Left forelimb (tissue), 1 donor: ENCODE measurements at places on chromosomes 3 and 15.

DNA sequence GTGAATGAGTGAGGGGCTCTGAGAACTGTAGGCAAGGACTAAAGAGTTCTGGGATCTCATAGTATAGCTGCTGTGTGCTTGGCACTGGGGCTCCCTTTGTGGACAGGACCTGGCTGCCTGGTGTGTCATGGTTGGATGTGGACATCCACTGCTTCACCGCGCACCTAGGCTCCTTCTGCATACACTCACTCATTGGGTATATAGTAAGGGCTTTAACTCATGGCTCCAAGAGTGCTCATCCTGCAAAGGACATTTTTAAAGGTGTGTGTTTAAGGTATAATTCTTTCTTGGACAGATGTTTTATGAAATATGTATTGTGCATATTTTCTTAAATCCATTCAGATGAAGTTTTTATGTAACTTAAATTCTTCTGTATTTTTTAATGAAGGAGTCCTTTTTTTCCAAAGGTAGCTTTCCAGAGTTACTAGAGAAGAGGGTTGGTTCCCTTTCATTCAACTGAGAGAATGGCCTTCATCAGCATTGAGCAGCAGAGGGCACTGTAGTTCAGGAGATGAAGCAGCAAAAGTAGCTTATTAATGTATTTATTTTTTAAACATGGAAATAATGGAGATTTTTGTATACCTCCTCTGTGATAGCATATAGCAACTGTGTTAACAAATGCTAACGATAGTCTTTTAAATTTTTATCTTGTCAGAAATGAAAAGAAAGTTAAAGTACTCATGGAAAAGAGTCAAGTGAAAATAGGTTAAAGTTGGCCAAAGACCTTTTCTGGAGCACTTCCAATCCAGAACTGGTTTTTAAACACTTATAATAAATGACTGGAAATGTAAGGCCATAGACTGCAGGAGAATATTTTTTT is 25.2 kb downstream of the OXNAD1 start:
- no peak for DNase-seq

DNA sequence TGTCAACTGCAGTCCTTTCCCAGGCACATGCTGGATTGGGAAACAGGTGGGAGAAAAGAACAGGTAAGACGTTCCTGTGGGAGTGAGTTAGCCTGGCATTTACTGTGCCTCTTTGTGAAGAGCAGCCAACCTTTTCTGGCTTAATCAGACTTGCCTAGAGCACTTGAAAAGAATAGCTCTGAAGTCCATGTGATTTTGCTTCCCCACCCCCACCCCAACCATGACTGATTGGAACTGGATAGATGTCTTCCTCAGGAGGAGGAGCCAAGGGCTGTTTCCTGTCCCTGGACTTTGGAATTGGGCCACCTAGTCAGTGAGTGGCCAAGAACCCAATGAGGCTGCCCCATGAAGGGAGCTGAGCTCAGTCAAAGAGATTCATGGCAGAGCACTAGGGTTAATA is 4.7 kb upstream of the TMEM41A start:
- DNase-seq = no peak

- no peak for DNase-seq
These were observed 31.2 kb downstream of the RFTN1 start for GRCh38 chr3:16482194-16482769.

DNA sequence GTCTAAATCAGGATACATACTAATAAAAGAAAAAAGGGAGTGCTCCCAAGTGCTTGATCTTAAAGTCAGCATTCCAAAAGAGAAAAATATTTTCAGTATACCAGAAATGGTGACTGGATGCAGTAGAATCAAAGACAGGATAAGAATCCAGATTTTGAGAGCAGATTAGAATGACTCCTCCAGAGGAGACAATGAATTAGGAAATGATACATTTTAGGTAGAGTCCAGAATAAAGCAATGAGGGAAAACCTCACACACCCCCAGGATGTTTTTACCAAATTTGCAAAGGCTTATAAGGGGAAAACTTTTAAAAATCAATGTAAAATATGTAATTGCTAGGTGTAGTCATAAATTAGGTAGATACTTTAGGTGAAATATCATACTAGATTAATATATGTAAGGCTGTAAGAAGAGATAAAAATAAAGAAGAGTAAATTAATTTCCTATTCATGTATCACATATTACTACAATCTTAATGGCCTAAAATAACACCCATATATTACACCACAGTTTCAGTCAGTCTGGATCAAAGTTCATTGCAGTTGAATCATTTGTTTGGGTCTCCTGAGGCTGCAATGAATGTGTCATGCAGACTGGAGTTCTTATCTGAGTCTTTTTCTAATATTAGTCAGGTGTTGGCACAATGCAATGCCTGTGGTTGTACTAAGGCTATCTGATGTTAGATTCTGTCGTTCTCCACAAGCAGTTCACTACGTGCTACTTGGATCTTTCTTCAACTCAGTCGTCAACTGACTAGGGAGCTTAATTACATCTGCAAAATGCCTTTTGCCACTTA is 547.8 kb upstream of the EPHA6 start:
- DNase-seq = no peak

DNA sequence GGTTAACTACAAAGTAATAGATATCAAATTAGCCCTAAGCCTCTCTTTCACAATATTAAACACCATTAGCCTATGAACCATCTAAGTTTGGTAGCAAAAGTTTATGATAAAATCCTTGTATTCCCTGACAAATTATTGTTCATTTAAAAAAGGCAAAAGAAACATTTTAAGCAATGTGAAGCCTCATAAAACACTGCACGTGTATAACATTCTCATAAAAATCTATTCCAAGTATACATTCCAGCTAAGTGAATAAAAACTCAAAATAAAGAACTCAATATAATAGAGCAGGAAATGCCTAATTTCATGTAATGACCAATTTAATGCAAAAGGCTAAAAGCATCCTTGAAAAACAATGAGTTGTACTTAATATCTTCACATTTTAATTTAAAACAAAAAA is 27.7 kb downstream of the TNIK start:
- DNase-seq = no peak

- no peak for DNase-seq
These were observed 48.5 kb downstream of the TM6SF1 start for GRCh38 chr15:83155942-83156341.

DNA sequence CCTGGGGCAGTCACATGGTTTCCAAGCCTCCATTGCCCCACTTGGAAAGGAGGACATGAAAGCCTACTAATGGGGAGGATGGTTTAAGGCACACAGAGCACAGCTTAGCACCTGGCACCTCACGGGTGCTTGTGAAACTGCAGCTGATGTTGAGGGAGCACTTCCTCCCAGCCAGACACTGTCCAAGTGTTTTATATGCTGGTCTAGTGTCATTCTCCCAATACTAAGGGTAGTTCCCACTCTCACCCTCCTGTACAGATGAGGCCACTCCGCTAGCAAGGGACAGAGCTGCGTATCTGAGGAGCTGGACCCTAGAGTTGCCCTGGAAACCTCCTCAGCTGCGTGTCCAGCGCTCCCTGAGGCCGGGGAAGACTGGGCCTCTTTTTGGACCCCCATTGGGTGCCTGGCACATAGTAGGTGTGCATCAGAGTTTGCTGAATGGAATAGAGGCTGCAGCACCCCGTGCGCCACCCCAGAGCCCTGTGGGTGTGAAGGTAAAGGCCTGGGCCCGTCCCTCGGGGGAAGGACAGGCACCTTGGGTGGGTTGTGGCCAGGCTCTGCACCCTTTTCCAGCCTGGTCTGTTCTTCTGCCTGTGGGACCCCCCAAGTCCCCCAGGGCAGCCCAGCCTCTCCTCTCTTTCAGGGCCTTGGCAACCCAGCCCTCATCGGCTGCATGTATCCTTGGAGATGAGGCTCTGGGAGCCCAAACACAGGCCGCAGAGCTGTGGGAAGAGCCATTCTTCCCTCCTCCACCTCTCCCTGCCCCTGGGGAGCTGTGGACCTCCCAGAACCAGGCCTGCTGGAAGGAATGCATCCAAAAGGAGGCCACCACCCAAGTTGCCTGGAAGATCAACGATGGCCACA is 31.3 kb downstream of the DNASE1L3 start:
- no peak for DNase-seq

- DNase-seq = peak; percentile 93
These were observed at the start of the genes EFL1 and SAXO2 for GRCh38 chr15:82262422-82263026. TSS of gene EFL1 (minus strand) at chr15:82262734. CDS start at chr15:82261778, 956 bp downstream. TSS of gene SAXO2 (plus strand) at chr15:82262818. CDS start at chr15:82262880, 62 bp downstream.

GRCh38 chr15:32747921-32748342 is 30.1 kb downstream of the GREM1 start:
- no peak for DNase-seq

GRCh38 chr3:41404582-41404981 is 205.3 kb downstream of the CTNNB1 start:
- no peak for DNase-seq

DNA sequence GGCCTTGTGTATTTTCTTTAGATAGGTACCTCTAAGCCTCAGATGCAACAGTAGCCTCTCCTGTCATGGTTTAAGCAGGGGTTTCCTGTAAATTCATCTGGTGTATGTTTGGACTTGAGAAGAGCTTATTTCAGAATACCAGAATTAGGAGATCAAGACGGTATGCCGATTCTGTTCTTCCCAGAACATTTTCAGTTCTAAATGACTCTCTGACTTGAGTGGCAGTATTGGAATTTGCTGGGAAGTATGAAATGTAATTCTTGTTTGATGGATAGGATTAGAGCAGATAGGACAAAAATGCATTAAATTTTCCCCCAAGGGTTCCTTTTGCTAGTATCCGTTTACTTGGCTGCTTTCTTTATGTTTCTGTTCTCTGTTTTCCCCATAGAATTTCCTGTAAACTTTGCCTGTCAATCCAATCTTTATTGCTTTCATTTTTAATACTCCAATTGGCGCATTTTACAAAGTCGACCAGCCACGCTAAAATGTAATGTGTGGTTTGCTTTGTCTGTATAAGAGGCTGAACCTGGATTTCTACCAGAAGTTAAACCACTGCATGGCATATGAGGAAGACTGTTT is 612.2 kb downstream of the RBMS3 start:
- no peak for DNase-seq

DNA sequence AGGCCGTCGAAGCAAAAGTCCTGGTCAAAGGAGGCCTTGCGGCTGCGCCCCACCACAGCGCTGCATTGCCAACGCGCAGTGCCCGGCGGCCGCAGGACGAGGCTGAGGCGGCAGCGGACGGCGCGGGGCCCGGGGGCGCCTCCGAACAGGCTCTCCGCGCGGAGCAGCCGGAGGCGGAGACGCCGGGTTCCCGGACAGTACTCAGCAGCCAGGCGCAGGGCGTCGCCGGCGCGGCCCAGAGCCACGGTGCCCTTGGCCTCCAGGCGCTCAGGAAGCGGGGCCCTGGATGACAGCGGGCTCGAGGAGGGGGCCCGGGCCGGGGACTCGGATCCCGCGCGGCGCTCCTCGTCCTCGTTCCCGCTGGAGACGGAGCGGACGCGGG is 1.1 kb downstream of the C2CD4B start:
- DNase-seq = no peak

GRCh38 chr3:156519758-156520162 is 35.2 kb downstream of the SSR3 start:
- DNase-seq = no peak

DNA sequence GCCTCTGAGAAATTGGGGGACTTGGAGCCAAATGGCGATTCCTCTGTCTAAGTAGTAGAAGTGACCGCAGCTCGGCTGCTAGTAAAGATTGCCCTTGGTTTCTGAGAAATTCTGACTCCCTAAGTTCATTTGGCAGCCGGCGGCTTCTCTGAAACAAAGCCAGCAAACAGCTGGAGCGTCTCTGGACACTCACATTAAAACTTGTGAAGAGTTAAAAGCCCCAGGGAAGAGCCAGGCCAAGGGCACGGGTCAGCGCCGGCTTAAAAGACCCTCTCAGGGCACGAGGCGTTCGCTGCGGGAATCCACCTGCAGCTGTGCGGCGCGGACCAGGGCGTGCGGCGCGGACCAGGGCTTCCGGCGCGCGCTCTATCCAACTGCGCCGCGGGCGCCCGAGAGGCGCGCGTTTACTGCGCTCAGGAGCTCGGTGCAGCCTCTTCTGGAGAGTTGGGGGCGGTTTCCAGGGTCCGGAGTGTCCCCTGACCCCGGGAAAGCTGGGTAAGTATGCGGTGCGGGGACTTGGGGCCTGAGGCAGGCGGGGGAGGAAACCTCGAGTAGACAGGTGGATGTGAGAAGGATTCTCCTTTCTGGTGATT is at the start of gene COL6A5:
TSS of gene COL6A5 (plus strand) at position 186 of the 593 bp plus-strand sequence. CDS start 27,967 bp downstream, outside the sequence.
- peak; percentile 65 for DNase-seq

DNA sequence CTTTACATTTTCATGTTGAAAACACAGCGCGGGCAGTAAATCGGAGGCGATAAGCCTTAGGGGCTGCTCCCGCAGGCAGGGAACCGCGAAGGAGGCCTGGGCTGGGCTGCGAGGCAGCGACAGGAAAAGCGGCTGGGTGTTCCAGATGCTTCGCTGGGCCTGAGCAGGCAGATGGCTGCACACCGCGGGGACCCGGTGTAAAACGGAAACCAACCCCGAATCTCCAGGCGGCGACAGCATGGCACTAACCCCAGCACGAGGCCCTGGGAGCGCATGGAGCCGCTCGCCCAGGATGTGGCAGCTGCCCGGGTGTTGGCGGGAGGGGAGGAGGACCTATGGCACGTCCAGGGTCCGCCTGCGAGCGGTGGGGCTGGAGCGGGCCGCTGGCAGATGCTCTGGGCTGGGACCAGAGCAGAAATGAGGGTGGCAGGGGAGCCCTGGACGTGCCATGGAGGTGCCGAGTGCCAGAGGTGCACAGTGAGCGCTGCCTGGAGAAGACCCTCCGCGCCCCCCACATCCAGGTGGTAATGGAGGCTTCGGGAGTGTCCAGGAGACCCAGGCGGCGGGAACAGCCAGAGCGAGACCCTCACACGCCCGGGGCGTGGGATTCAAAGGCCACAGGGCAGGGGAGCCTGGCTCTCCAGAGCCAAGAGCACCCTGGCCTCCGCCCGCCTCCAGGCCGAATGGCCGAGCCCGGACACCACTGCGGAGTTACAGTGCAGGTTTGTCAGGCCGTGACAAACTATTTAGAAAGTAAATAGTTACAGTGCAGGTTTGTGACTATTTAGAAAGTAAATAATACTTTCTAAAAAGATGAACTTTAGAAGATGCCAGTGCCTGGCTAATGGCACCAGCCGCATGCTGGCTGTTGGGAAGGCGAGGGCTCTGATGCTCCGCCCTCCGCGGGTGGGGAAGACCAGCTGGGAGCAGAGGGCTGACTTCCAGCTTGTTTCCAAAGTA is 293.6 kb downstream of the OCA2 start:
- DNase-seq = no peak

DNA sequence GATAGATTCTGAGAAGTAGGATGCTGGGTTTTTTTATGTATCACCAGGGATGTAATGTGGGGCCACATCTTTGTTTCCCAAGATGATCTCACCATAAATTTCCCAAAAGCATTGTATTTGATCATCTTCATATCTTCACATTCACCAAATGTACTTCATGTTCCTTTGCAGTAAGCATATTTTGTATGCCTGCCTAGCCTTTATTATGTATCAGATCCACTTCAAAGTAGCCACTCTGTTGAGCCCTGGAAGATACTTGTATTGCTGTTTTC is 14.2 kb upstream of the GATM start:
- DNase-seq = no peak

DNA sequence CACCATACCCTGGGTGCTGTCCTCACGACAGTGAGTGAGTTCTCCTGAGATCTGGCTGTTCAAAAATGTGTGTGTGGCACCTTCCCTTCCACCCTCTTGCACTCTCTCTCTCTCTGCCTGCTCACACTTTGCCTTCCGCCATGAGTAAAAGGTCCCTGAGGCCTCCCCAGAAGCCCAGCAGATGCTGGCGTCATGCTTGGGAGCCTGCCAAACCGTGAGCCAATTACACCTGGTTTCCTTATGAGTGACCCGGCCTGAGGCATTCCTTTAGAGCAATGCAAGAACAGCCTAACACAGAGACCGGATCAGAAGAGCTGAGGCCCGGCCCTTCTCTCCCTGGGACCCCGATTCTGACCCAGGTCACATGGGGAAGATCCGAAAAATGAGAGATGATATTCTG is 15.4 kb downstream of the TMEM44 start:
- DNase-seq = no peak
